Activated CD4-positive, alpha-beta T cell treated with anti-CD3 and anti-CD28 coated beads for 48 hours (primary cell): ENCODE measurements at places on chromosomes 5 and 9.

- DNase-seq: no peak
Measured at GRCh38 chr9:114250235-114250568, 72.7 kb upstream of the ORM1 start.

GRCh38 chr5:175652741-175653663, 4.9 kb upstream of the HRH2 start:
- DNase-seq: peak; percentile 87

DNA sequence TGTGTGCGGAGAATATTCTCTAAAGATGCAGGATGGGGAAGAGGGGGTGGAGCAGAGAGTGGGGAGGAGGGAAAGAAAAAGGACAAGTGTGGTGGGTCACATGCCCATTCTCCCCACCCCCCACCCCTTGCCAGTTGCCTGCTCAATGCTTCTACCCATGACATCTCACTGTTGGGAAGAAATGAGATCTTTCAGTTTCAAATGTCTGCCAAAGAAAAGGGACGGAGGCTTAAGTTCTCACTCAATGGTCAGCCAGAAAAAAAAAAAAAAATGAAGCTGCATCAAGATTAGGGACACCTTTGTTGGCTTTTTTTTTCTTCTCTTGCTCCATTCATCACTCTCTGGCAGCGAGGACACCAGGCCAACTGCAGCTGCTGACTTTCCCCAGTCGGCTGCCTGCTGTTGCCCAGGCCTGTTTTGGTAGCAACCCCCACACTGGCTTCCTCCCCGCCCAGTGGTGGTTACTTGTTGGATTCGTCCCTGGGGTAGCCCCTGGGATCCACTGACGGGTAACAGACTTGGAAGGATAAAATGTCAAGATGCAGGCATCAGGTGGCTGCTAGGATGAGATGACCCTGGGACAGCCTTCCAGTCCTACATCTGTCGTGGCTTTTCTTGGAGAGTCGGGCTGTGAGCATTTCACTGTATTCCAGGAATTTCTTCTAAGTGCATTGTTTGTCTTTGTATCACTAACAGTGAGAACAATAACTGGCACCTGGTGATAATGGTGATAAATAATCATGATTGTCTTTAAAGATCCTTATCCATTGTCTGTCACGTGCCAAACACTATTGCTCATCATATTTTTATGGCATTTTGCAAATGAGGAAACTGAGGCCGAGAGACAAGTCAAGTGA, 9.1 kb downstream of the WWC1 start:
- no peak for DNase-seq

GRCh38 chr5:127887282-127887681, 184.1 kb downstream of the CCDC192 start:
- DNase-seq: no peak

DNA sequence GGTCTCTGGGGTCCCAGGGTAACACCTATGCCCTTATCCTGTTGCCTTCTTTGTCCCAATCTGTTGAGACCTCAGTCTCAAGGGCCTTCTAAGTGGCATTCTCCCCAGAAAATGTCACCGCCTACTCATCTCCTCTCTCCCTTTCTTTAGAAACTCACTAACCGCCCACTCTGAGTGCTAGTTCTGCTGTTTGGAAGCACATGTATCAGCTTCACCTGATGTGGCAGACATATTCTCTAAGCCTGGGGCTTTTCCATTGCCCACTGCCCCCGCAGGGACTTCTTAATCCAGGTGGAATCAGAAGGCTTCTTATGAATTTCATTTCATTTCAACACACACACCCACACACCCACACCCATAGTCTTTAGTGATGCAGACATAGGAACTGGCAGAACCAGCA, 165.1 kb downstream of the ASTN2 start:
- DNase-seq: no peak

DNA sequence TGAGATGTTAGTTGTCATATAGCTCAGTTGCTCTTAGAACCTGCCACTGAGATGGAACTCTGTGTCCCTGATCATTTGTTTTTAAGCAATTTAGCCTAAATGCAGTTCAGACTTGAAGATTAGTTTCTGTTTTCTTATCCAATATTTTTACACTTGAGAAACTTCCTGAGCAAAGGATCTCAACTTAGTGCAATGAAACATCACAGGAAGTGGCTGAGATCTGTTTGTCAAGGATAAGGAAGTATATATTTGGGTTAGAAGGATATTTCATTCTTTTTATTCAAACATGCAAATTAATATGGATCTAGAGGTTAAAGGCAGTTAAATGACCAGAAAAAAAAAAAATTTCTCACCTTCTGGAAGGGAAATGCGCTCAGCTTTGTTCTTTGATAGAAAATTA, 19.7 kb upstream of the F2R start:
- DNase-seq: no peak

- no peak for DNase-seq
Measured at GRCh38 chr9:105515811-105516413, 42.0 kb upstream of the FKTN start.

DNA sequence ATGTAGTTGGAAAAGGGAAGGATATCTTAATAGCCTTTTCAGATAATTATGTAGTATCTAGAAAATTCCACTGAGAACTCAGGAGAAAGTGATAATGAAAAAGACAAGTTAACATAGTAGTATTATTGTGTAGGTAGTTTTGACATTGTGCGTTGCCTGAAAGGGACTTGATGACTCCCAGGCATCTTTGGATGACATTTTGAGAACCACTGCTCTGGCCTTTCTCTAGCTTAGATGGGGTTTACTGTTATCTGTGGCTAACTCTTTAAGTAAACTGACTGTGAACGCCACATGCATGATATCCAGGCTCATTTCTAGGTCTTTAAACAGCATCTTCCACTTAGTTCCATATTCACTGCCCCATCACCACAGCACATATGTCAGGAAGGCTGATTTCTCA, 14.4 kb upstream of the FYB1 start:
- DNase-seq: no peak

DNA sequence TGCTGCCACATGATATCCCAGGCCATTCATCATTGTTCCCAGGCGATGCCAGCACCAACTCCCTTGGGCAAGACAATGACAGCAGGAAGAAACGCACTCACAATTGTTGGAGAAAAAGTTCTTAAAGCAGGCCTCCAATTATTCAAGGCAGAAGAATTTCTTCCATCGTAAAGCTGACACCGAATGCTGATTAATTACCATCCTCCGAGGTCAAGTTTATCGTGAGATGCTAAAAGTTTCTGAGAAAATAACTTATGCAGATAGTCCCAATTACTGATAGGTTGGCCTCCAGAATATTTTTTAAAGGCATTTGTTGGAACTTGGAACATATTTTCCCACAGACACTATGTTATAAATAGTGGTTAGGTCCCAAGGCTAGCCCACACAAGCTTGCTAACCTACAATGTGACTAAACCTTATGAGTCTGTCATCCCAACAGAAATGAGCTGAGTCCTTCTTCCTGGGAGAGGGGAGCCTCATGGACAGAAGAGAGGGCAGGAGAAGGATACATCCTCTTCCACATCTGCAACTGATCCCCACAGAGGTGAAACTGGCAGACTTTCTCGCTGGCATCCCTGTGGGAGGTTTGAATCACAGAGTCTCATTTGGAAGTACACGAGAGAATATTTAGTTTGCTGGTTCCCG, 202.4 kb upstream of the TBC1D2 start:
- DNase-seq: no peak

- DNase-seq: no peak
Measured at GRCh38 chr9:23543419-23543818, 282.6 kb downstream of the ELAVL2 start.
